ENCODE measurements at places on chromosomes 6 and 20.

DNA sequence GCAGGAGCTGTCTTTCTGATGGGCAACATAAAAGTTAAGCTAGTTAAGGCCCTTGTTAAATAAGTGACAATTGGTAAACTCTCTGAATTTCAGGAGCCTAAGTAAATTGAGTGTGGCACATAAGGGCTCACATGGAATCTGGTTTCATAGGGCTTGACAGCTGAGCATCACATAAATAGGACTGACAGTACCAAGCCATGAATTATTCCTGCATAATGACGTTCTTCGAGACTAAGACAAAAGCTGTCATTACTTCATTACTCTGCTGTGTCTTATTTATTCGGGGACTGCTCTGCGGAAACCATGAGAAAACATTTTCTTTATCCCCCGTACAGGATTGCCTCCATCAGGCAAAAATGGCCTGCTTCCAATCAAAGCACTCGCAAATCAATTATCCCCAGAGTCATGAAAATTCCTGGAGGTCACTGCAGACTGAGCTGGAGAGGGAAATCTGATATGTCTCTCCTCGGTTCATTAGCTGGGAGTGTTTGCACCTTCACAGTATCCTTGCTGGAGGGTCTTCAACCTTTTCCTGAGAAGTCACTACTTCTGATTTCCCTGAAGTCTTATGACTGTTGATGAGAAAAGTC is 311.4 kb downstream of the CDH26 start:
- DNase-seq, result no peak

- DNase-seq, result no peak
Observed at GRCh38 chr20:1883986-1884385, 11.2 kb upstream of the SIRPA start.

GRCh38 chr6:16049168-16049567 is 79.7 kb upstream of the MYLIP start:
- DNase-seq, result no peak

DNA sequence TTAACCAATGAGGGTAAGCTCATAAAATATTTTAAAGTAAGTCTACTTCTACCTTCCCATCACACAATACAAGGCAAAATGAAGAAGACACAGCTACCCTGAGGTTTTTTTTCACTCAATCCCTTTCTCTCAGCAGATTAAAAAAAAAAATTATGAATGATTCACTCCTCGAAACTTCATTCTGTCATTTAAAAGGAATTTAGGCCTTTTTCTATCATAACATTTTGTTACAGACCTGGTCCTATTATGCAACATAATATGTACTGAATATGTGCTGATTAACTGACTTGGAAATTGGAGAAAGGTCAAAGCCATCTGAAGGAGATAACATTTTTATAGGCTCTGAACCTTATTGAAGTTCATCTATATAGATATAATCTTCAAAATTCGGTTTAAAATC is 45.5 kb downstream of the PRL start:
- no peak for DNase-seq

DNA sequence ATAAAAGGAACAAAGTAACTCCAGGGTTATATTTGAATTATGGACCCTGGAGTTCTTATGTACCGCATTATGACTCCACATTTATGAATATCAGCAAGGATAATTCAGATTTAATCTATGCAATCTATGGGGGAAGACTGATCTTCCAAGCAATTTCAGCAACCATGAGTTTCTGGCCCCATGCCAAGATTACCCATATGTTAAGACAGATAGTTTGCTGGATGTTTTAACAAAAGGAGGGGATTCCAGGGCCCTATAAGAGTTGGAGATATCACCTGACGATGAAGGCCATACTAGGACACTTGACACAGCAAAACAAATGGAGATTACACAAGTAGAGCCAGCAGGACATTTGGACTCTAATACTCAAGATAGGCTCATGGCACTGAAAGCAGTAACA is 45.9 kb upstream of the PLN start:
- no peak for DNase-seq

GRCh38 chr6:13776602-13777001 is 37.8 kb downstream of the MCUR1 start:
- no peak for DNase-seq

GRCh38 chr6:15708231-15708630 is 45.4 kb upstream of the DTNBP1 start:
- DNase-seq, result no peak

GRCh38 chr6:135170238-135170637 is 10.9 kb upstream of the MYB start:
- DNase-seq, result no peak

DNA sequence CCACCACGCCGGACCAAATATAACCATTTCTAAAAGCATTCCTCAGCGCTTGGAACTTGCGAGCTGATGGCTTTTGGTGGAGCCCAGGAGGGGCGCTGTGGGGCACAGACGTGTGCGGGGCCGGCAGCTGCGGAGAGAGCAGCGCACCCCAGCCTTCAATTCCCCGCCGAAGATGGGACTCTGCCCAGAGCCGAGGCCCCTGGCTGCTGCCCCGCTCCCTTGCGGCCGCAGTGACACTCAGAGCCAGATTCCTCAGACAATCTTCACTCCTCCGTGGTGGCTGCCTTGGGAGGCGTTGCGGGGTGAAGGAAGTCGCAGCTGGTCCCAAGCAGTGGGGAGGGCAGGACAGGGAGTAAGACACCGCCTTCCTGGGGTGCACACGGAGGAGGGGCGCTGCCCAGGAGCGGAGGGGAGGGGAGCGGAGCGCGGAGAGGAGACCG is 87.7 kb downstream of the TMEM242 start:
- DNase-seq, result no peak

DNA sequence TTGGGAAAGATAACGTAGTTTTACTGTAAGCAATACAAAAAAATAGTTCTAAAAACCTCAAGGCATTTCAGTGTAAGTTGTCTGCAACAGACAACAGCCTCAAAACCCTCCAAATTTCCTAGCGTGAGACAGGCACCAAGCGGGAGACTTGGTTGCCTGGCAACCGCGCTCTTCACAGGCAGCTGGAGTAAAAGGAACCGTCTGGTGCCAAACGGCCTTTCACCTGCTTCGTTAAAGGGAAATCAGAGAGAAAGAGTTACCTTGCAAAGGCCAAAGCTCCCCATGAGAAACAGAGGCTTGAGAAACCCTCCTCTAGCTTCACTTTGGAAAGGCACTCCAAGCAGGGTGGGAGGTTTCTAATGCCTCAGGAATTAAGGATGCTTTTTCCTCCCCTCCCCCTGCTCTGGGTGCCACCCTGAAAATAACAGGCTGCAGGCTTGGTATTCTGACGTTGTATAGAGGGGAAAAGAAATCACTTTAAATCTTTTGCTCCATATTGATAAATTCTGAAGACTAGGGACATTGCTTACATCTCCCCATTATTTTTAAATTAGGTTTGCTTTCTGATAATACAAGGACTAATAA is 129.7 kb upstream of the UFL1 start:
- DNase-seq, result peak; percentile 92

DNA sequence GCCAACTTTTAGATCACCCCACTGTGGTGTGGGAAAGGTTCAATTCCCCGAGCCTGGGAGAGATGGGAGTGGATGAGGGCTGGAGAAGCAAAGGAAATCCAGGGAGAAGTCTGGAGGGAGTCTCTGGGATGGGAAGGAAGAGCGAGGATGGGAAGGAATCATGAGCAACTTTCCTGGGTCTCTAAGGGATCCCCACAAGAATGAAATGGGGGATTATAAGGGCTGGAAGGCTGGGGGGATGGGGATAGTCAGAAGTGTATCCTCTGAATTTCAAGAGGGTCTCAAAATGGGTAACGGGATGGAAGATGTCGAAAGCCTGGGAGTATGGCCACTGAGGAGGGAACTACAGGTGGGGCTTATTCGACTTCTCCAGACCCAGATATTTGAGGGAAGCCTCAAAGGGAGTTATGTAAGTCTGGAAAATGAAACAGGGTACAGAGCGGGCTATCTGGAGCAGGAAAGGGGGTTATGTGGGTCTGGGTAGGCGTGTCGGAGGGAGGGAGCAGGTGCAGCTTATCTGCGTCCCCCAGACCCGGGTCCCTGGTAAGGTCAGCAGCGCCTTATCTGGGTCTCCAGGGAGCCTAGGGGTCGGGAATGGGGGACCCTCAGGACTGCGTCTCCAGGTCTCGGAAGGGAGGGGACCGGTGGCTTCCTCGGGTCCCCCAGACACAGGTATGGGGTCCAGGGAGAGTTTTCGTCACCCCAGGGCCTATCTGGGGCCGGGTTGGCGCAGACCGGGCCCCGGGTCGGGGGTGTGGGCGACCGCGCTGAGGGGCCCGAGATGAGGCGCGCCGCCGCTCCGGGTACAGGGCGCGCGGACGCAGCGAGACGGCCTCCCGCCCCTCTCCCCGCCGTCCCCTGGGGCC is 550 bp downstream of the PLAGL2 start:
- no peak for DNase-seq

GRCh38 chr20:23079016-23079351 is 7.1 kb downstream of the CD93 start:
- no peak for DNase-seq

GRCh38 chr6:24359640-24360454 is 2.0 kb upstream of the DCDC2 start:
- peak; percentile 95 for DNase-seq

DNA sequence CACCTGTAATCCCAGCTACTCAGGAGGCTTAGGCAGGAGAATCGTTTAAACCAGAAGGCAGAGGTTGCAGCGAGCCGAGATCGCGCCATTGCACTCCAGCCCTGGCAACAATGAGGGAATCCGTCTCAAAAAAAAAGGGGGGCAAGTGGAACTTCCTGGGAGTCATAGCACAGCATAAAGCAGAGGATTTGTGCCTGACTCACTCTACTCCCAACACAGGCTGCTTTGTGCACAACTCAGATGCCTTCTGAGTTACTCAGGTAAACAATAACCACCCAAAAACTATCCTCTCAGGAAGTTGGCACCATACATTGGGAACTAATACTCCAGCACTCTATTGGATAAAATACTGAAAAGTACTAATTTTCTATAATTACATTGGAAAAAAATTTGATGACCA is 2.5 kb upstream of the TMEM244 start:
- no peak for DNase-seq

GRCh38 chr6:37866590-37867507 is 47.3 kb downstream of the ZFAND3 start:
- no peak for DNase-seq

- no peak for DNase-seq
Observed at GRCh38 chr20:57513199-57513598, 11.7 kb downstream of the CTCFL start.

DNA sequence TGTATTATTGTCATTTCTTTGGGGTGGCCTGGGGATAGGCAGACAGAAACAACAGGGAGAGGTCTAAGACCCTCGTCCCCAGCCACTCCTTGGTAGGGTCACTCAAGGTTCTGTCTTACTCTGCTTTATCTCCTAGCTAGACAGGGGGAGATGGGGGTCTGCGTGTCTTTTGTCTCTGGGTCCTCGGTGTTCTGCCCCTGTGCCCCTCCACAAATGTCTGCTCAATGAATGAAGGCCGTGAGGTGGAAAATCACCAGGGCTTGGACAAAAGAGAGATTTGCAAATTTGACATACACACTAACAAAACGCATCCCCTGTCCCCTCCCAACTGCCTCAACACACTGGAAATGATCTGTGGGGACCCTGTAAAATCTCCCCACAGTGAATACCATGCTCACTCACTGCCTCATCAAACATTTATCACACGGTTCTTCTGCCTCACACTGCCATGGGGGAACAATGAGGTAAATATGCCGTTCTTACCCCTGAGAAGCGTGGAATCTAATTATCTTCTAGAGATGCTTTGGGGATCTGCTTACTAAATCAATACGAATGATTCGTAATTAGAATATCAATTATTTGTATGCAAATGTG is 13.2 kb upstream of the VAPB start:
- DNase-seq, result no peak

DNA sequence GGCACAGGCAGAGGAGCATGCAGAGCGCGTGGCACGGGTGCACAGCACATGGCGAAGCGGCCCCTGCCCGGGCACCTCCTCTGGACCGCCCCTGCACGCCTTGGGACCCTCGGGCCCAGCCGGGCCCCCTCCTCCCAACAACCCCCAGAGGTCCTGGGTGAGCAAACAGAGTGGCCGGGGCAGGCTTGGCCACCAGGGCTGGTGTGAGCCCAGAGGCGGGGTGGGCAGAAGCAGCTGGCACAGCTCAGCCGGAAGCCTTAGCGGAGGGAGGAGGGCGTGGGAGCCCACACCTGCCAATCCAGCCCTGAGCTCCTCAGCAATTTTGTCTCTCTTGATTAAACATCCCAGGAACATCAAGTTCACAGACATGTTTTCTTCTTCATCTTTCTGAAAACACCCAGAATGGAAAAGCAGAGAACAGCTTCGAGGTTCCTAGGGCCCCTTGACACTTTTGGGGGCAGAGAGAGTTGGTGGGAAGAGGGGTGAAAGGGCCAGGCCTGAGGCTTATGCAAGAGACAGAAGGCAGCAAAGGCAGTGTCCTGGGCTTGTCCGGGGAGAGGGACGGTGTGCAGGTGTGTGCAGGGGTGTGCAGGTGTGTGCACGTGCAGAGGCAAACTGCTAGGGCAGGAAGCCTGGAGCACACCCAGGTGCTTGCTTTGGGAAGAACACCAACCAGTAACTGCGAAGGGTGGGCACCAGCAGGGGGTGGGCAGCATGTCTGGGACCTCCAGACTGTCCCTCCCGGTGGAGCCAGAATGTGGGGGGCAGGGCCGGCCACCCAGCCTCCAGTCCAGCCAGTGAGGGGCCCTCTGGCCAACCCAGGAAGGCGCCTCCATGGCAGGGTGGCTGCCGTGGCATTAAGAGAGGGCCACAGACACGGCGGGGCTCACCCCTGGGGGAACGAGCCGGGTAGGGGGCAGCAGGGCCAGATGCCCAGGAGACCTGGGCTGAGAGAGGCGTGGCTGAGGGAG is 4.8 kb downstream of the HRH3 start:
- no peak for DNase-seq

GRCh38 chr6:29517245-29517644 is 29.5 kb upstream of the MAS1L start:
- DNase-seq, result no peak

DNA sequence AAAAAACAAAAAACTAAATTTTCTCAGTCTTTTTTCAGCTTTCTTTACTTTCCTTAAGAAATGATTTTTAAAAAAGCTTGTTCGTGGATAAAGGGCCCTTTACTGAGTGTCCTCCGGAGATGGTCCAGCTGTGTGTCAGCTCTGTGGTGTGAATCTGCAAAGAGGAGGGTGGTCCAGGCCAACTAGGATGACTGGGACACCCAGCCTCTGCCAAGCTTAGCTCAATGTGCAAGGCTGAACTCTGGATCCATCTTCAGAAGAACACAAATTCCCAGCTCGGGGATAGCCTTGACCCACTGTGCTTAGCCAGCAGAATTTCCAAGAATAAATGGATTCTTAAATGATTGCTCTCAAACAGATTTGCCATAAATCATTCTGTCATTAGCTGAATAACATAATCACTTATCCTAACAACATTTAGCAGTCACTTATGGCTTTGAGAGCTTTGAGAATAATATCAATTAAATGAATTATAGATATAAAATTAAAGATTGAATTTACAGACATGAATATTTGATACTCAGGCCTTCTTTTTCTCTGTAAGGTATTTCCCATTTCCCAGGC is 14.2 kb upstream of the CALHM5 start:
- no peak for DNase-seq

- no peak for DNase-seq
Observed at GRCh38 chr6:142332393-142333098, 30.7 kb downstream of the ADGRG6 start.
